ENCODE measurements at places on chromosomes 2 and 18.

GRCh38 chr18:79597176-79597830, 82.3 kb upstream of the CTDP1 start:
- no peak for DNase-seq

- DNase-seq: no peak
These were observed 111.5 kb downstream of the GALNT3 start for GRCh38 chr2:165682546-165682945.

- no peak for DNase-seq
These were observed 17.6 kb upstream of the SLC9A2 start for GRCh38 chr2:102601730-102602129.

DNA sequence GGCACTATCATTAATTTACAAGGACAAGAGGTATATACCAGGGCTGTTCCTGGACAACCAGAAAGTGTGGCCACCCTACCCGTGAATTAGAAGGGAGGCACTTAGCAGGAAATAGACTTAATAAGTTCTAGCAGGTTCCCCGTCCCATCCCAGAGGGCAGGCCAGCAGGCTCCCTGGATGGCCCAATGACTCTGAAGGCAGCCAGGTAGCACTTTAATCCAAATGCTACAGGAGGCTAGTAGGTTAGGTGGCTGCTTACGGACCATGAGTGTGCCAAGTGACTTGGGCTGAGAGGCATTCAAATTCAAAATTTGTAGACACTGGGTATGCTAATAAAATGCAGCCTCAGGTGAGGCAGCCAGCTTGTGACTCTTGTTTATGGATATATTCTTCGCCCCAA, 123.9 kb downstream of the UXS1 start:
- no peak for DNase-seq

GRCh38 chr18:22185273-22185672, 15.9 kb downstream of the GATA6 start:
- DNase-seq: no peak

DNA sequence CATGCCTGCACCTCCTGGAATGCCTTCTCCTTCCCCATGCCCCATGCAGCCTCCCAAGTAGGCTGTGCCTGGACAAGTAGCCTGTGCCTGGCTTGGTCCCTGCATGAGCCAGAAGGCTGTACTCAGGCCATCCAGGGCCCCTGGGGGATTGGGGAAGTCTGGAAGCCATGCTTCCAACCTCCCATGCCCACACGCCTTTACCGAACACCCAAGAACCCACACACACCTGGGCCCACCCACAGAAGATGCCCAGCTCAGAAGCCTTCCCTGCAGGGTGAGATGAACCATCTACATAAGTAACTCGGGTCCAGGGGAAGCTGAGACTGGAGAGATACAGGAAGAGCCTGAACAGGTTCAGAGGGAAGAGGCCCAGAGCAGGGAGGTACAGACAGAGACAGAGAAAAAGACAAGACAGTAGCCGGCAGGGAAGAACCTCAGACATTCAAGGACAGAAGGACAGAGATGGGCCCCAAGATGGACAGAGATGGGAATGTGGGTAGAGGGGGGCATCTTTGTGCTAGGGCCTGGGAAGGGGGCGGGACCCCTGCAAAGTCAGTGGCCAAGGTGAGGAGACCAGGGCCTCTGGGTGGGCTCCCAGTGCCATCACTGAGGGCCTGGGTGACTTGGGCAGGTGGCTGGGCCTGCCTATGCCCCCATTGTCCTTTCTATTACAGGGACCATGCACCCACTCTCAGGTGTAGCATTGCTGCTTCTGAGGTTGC, 4.3 kb downstream of the BIN1 start:
- no peak for DNase-seq

- no peak for DNase-seq
These were observed 74.5 kb upstream of the RFX8 start for GRCh38 chr2:101549371-101549770.

GRCh38 chr2:224948859-224949258, 93.4 kb downstream of the DOCK10 start:
- peak; percentile 33 for DNase-seq

DNA sequence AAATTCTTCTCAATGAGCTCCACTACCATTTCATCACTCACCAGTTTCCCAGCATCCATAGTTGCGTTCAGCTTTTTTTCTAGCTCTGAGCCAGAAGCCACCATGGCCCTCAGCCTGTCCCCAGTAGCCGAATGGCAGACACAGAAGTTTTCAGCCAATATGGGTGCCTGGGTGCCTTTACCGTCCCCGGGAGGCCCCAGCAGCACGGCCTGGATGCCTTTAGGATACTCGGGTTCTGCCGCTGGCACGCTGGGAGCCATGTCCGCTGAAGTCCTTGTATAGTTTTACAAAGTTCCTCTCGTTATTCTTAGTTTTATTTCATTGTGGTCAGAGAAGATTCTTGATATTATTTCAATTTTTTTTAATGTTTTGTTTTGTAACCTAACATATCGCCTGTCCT, 187.2 kb downstream of the MEMO1 start:
- DNase-seq: no peak

DNA sequence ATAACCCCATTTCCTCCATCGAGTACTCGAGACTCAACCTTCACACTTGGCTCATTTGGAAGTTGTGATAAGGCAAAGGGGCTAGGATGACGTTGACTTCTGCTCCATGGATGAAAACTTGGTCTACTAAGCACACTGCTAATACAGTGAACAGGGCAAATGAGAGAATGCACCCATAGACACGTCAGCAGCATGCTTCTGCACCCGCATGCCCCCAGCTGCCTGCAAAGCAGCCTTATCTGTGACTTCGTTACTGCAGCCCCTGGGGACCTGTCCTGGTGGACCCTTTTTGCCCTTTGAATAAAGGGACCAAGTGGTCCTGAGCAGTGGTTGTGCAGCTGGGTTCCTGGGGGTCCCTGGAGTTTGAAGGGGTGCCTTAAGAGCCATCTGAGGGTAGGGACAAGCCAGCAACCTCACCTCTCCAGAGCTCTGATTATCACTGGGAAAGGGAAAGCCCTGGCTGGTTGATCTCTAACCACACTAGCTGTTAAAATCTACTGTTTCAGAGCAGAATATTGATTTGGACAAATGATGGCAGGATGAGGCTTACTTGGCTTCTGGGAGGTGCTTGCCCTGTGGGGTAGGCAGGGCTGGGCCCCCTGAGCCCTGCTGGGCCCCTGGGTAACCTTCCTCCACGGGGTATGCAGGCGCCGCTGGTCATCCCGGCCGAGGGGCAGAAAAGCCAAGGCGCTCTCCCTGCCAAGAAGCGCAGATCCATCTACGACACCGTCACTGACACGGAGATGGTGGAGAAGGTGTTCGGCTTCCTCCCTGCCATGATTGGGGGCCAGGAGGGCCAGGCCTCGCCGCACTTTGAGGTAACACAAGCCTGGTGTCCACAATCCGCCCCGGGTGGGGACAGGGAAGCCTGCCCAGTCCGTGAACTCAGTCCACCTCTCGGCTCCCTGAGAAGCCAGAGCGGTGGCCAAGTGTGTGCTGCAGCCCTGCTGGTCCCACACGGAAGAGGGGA, 37.6 kb upstream of the GPR17 start:
- DNase-seq: no peak

DNA sequence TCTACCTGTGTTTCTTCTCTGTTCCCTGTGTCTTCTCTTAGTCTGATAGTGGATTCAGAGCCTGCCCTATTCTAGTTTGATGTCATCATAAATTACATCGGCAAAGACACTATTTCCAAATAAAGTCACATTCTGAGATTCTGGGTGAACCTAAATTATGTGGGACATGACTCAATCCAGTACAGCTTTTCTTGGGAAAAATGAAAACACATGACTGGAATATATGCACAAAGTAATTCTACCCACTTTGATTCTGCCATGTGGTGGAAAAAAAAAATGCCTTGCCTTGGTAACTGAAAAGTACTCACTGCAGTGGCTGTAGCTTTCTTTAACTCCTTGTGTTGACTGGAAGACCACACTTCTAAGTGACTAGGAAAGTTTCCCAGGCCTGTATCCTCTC, 73.7 kb downstream of the LRATD1 start:
- no peak for DNase-seq

DNA sequence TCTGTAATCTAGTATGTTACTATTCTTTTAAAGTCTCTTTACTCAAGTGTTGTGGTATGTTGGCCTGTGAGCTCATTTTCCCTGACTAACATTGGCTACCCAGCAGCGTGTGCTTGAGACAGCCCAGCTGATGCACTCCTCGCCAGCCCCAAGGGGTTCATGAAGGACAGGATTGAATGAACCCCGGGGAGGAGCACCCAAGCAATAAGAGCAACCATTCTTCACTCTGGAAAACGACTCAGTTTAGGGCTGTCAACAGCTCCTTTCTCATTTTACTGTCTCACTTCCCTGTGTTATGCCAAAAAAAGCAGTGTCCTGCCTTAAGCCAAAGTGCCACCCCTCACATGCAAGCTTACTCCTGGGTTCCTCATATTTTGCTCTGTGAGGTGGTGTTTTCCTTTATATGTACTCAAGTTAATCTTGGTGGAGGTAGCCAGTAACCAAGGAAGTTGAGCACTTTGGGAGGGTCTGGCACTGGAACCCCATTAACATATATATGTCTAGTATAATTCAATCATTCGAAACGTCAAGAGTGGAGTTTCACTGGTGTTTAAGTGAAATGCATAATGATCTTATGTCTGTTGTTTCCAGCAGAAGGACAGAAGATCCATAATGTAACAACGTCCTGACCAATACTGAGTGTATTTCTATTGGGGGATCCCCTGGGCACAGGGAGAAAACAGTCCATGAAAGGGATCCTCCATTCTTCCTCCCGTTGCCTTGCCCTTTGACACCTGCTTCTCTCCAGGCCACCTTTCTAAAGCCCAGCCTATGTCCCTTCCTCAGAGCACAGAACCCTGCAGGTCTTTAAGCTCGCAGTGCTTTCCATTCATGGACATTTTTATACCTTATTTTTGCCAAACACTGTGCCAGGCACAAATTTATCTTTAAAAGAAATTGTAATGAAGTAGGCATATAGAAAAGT, 43.2 kb downstream of the ATIC start:
- DNase-seq: no peak

DNA sequence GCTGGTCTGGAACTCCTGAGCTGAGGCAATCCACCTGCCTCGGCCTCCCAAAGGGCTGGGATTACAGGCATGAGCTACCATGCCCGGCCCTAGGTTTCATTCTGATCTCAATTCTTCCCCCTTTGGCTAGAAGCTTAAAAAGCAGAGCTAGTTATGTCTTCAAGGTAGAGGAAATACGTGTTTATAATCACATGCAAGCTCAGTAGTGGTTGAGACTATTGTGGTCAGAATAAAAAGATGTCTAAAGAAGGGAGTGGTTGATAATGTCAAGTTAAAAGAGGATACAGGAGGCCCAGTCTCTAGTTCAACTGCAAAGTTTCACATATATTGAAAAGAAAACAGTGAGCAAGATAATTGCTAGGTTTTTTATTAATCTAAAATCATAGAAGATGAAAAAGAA, 807.8 kb upstream of the ACVR2A start:
- no peak for DNase-seq

- DNase-seq: no peak
These were observed 9.2 kb downstream of the D2HGDH start for GRCh38 chr2:241743620-241744019.

DNA sequence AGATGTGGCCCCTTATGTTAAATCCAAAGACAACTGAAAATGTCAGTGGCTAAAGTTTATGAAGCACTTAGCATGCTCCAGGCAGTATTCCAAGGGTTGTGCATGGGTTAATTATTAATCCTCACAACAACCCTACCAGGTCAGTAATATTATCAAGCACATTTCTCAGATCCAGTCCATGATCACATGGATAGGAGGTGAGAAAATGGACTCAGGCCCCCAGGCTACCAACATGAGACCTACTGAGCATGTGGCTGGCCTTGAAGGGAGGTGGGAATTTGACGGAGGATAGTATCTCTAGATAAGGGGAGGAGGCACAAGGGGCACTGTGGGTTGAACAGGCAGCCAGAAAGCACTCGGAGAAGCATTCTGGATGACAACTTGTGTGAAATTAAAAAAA, 412.0 kb downstream of the MEIS1 start:
- no peak for DNase-seq

GRCh38 chr2:22520369-22521288, 864.4 kb upstream of the KLHL29 start:
- DNase-seq: no peak

DNA sequence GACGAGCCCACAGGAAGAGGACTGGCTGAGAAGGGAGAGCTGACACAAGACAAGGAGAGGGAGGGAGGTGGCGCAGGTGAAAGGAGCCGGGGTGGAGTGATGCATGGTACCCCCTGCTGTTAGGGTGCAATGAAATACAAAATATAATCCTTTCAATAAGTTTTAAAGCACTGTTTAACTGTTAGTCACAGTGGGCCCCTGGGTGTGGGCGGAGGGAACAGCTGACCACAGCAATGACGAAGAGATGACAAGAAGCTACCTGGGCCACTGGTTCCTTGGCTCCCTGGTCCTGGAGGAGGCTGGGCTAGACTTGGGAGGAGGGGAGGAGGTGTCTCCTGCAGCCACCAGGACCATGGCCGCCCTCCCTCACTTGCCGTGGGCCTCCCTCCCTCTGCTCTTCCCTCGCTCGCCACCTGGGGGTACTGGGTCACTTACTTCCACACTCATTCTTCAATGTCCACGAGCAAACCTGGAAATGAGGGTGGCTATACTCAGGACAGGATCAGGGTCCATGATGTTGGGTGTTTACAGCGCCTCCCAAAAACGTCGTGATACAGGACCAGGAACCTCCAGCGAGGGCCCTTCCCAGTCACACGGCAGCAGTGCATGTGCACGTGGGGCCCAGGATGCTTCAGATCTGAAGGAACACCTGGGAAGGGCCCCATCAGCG, 196.1 kb downstream of the ANKRD30B start:
- DNase-seq: no peak

- peak; percentile 92 for DNase-seq
These were observed 30.9 kb downstream of the LONRF2 start for GRCh38 chr2:100291152-100291970.
